ENCODE measurements at places on chromosomes 13 and 19.
A peak's percentile ranks its signal among the peaks of the same experiment; 100 is the strongest.

DNA sequence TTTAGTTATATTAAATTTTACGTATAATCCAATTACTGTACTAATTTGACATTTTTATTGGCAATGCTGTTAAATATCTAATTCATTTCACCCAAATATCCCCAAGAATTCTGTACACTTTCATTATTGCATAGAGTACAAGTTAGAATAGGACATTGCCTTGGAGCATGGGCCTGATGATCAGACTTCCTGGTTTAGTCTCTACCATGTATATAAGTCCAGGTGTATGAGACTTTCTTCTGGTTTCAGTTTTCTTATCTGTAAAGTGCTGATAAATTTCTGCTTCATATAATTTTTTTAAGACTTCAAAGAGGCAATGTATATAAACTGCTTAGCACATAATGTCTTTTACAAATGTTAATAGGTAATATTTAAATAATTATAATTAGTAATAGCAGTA lies 179.4 kb downstream of the KLF12 start:
- no peak for DNase-seq

DNA sequence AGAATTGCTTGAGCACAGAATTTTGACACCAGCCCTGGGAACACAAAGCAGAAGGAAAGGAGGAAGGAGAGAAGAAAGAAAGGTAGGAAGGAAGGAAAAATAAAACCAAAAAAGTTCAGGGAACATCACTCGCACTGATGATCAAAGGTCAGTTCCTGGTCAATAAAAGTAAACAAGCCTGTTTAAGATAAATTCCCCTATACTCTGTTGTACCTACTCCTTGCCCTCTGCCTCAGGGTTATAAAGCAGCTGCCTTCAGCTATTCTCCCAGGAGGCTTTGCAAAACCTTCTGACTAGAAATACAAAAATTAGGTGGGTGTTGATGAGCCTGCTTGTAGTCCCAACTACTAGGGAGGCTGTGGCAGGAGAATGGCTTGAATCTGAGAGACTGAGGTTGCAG lies 14.9 kb upstream of the ZNF91 start:
- no peak for DNase-seq

- no peak for DNase-seq
These were observed 712 bp upstream of the PDX1 start for GRCh38 chr13:27918918-27919658.

GRCh38 chr13:94703721-94704314 lies 8.5 kb downstream of the SOX21 start:
- no peak for DNase-seq

DNA sequence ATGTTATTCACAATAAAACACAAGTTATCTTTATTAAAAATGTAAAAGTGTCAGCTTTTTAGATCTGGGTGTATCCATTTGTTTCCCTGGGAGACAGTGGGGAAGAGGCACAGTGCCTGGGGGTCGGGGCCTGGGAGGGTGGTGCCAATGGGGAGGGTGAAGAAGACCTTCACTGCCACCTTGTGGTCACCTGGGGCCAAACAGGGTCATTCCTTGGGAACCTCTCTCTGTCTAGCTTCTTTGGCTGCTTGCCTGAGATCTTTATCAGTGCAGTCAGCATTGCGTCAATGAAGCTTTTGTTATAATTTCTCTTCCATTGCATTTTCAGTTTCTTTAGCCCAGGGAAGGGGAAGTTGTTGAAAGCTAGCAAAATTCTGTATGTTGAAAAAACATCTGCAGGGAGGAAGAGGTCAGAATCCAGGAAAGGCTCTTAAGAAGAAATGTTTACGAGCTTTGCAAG lies 39.1 kb downstream of the PCDH8 start:
- peak; percentile 48 for DNase-seq

DNA sequence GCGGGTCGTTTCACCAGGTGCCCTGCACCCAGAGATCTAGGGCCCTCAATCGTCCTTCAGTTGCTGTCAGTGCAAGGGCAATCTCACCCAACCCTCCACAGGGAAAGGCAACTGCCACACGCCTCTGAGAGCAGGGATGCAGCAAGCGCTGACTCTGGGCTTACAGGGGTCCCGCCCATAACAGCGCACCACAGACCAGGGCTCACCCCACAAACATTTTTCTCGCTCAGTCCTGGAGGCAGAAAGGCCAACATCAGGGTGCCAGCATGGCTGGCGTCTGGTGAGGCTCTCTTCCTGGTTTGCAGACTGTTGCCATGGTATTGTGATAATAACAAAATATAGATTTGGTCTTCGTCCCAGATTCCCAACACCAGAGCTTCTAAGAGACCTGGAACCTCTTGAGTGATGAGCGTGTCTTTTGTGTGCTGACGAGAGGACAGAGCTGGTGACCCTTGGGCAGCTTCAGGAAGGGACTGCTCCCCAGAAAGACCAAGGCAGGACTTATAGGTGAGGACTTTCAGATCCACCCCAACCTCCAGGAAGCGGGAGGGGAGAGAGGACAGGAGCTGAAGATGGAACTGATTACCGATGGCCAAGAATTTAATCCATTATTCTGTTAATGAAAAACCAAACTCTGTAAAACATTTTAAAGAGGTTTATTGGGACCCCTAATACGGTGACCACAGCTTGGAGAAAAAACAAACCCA lies 51.3 kb downstream of the C13orf46 start:
- no peak for DNase-seq

GRCh38 chr19:13119627-13120026 lies 1.6 kb downstream of the NACC1 start:
- no peak for DNase-seq

DNA sequence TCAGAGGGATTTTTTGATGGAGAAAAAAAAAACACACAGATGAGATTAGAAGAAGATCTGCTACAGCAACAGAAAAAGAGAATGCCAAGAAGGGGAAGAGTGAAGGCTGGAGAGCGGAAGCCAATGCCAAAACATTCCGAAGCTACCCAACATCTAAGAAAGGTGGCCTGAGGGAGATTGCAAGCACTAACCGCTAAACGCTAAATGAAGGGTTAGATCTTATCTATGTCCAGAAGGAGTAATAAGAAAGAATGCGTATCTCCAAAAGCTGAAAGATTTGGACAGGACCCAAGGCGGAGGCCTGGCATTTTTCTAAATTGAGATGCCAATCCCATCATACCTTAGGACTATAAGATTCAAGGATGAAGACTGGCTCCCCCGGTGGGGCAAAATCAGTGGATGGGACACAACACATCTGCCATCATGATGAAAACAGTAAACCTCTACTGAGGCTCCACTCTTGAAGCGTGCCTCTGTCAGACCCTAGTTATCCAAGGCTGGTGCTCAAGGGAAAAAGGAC lies 15.6 kb upstream of the HMGB1 start:
- DNase-seq, result no peak
